ENCODE measurements at places on chromosomes 3 and 15. TPM values are rescaled to one million over a fixed set of nuclear protein-coding genes. Genes with fewer than 3 reads are reported as not detected.
A peak's percentile ranks its signal among the peaks of the same experiment; 100 is the strongest.

- peak overlapping the region; percentile 76 for H3K27ac ChIP-seq
- peaks cover 45% of the 10 kb centered on the region for H3K4me1 ChIP-seq
- H3K36me3 ChIP-seq, result no peaks in the 10 kb centered on the region
- no peak overlapping the region for H3K4me3 ChIP-seq
Observed at GRCh38 chr3:46848271-46849044, 14.8 kb downstream of the MYL3 start.

DNA sequence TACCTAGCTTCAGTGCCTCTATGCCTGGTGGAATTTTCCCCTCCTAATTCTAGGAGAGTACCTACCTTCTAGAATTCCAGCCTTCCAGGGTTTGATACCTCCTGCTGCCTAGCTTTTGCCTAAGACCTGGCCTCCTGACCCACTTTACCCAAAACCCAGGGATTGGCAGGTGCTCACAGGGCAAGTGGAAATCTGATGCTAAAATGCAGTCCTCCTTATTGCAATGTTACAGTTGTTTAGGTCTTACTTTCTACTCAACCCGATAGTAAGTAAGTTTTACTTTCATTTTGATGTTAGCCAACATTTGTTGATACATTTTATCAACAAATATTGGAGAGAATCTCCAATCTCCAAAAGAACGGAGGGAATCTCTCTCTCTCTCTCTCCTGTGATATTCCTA lies 275.9 kb downstream of the DOCK3 start:
- H3K27ac ChIP-seq, result no peak overlapping the region
- no peaks in the 10 kb centered on the region for H3K27me3 ChIP-seq
- H3K4me3 ChIP-seq, result no peak overlapping the region
- H3K4me1 ChIP-seq, result no peaks in the 10 kb centered on the region
- peaks cover 3% of the 10 kb centered on the region for H3K36me3 ChIP-seq
- DNase-seq, result no peak

GRCh38 chr3:44058868-44059203 lies 182.8 kb upstream of the TOPAZ1 start:
- peaks cover 20% of the 10 kb centered on the region for H3K4me1 ChIP-seq
- no peaks in the 10 kb centered on the region for H3K36me3 ChIP-seq
- H3K27ac ChIP-seq, result no peak overlapping the region
- no peak for DNase-seq
- peaks cover 13% of the 10 kb centered on the region for H3K27me3 ChIP-seq
- H3K4me3 ChIP-seq, result no peak overlapping the region

GRCh38 chr3:41244620-41245336 lies 45.5 kb downstream of the CTNNB1 start:
- no peaks in the 10 kb centered on the region for H3K36me3 ChIP-seq
- no peak overlapping the region for H3K4me3 ChIP-seq
- DNase-seq, result no peak
- no peaks in the 10 kb centered on the region for H3K27me3 ChIP-seq

DNA sequence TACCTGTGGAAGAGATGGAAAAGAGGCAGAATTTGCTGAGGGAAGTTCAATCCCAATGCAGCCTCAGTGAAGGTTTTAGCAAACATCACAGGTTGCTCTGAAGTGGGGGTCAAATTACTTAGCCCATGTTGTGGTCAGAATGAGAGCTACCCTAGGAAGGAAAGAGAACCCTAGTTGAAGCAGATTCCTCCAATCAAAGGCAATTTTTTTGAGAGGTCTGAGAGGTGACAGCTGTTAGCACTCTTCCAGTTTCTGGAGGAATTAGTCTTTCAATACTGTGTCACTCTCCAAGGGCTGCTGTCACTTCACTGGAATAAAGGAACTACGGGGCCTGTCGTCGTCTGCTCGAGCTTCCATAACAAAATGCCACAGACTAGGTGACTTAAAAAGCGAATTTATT lies 584.2 kb upstream of the DPPA4 start:
- no peaks in the 10 kb centered on the region for H3K4me1 ChIP-seq
- no peak overlapping the region for H3K27ac ChIP-seq
- H3K4me3 ChIP-seq, result no peak overlapping the region
- no peaks in the 10 kb centered on the region for H3K36me3 ChIP-seq
- H3K27me3 ChIP-seq, result no peaks in the 10 kb centered on the region
- no peak for DNase-seq

DNA sequence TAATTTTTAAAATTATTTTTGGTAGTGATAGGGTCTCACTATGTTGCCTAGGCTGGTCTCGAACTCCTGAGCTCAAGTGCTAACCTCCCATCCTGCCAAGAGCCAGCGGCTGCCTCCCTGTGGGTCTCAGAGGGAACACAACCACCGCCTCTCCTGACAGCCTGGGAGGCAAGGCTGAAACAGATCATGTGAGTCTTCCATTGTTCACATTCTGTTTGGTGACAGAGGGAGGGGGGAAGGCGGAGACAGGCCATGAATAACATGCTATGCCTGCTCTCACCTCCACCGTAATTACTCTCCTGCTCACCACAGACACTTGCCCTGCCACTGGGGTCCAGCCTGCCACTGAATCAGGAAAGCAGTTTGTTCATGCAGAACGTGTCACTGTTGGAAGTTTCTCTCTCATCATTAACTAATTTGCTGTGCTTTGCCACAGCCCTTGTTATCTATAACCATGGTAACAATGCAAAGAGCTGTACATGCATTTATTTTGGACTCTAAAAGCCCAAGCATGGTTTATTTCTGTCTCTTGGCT lies 78.4 kb upstream of the RASGRF1 start:
- peak overlapping the region; percentile 1 for H3K27ac ChIP-seq
- no peaks in the 10 kb centered on the region for H3K36me3 ChIP-seq
- H3K4me3 ChIP-seq, result no peak overlapping the region
- H3K27me3 ChIP-seq, result no peaks in the 10 kb centered on the region
- H3K4me1 ChIP-seq, result peaks cover 15% of the 10 kb centered on the region

DNA sequence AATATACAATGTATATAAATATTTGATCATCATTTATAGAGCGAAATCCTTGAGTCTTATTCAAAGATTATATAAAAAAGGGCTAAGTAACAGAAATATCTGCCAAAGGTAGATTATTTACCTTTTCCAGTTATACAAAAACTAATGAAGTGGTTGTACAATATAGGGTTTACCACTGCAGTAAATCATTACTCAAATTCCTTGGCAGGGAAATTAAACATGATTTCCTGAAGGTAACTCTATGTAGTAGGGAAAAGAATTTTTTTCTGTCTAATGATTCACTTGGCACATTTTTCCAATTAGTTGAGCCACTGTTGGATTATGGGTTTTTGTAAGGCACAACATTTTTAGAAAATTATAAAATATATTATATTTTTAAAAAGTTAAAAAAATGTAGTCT lies 129.6 kb downstream of the NR2F2 start:
- peaks cover 2% of the 10 kb centered on the region for H3K27me3 ChIP-seq
- no peaks in the 10 kb centered on the region for H3K4me1 ChIP-seq
- H3K27ac ChIP-seq, result no peak overlapping the region

DNA sequence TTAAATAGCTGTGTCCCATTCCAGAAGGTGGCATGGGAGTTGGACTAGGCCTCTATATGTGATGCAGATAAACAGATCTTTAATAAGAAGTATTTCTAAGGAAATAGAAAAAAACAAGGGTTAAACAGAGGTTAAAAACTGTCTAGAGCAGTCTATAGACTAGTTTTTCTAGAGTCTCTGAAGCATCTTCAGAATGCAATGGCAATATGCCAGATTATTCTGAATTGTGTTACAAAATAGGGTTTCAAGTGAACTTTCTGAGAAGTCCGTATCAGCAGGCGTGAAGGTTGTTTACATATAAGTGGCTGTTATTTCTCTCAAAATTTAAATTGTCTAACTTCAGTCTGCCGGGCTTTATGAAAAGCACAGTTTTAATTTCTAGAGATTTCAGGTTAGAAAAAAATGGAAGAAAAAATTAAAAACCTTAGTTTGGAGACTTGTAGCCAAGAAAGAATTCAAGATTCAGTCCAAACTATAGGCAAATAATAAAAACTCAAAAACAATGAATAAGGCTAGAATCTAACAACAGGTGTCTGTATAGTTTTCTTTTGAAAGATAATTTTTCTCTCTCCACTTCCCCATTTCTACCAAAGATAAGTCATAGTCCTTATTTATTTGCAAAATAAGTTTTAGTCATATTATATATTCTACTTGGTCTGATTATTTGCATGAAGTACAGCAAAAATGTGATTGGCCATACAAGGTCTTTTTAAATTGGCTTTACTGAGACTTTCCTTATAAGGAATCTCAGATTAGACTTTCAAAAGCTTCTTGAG lies 55.2 kb downstream of the OSTN start:
- no peak for DNase-seq
- no peak overlapping the region for H3K27ac ChIP-seq
- H3K4me3 ChIP-seq, result no peak overlapping the region
- no peaks in the 10 kb centered on the region for H3K4me1 ChIP-seq

GRCh38 chr3:177816667-177817208 lies 619.5 kb upstream of the TBL1XR1 start:
- H3K27me3 ChIP-seq, result no peaks in the 10 kb centered on the region
- no peak overlapping the region for H3K4me3 ChIP-seq
- no peak overlapping the region for H3K27ac ChIP-seq
- no peaks in the 10 kb centered on the region for H3K4me1 ChIP-seq
- H3K36me3 ChIP-seq, result no peaks in the 10 kb centered on the region

- no peak overlapping the region for H3K27ac ChIP-seq
- H3K27me3 ChIP-seq, result no peaks in the 10 kb centered on the region
- no peaks in the 10 kb centered on the region for H3K36me3 ChIP-seq
- no peaks in the 10 kb centered on the region for H3K4me1 ChIP-seq
- no peak overlapping the region for H3K4me3 ChIP-seq
Observed at GRCh38 chr15:29183071-29183831, 86.4 kb downstream of the NSMCE3 start.

GRCh38 chr15:35068846-35069475 lies 16.1 kb downstream of the NANOGP8 start:
- H3K4me1 ChIP-seq, result peaks cover 4% of the 10 kb centered on the region
- H3K36me3 ChIP-seq, result no peaks in the 10 kb centered on the region
- H3K27ac ChIP-seq, result no peak overlapping the region

- H3K27me3 ChIP-seq, result no peaks in the 10 kb centered on the region
- peaks cover 7% of the 10 kb centered on the region for H3K36me3 ChIP-seq
- no peak for DNase-seq
Observed at GRCh38 chr15:50594311-50594710, 47.8 kb upstream of the USP50 start.

DNA sequence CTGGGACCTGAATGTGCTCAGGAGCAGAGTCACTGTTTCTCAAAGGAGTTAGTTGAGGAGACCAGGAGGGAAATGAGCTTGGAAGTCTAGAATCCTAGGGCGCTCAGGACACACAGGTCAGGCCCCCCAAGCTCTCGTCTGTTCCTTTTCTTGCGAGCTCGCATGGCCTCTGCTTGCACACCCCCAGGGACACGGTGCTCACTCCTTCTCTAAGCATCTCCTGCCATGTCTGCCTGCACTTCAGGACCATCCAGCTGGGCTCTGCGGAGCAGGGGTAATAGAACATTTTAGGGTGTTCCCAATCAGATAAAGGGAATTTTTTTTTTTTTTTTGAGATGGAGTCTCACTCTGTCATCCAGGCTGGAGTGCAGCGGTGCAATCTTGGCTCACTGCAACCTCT lies 213.2 kb downstream of the XXYLT1 start:
- no peak overlapping the region for H3K4me3 ChIP-seq
- H3K27me3 ChIP-seq, result no peaks in the 10 kb centered on the region
- no peak for DNase-seq
- no peaks in the 10 kb centered on the region for H3K36me3 ChIP-seq
- H3K27ac ChIP-seq, result no peak overlapping the region

DNA sequence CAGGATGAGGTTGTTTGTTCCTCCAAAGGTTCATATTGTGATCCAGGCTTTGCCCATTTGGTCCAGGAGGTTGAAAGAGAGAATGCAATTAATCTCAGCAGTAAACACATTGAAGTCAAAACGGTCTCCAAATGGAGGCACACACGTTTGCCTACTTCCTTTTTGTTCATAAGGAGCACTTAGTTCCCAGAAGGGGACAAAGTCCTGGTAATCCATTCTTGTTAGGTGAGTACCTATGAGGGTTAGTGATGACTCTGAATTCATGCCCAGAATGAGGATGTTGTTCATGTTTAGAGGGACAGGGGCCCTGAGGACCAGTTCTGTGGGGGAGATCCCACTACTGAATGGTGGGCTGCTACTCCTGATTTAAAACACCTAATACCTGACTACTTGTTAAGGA lies 177.7 kb downstream of the ALDH1A2 start:
- no peak for DNase-seq
- H3K27ac ChIP-seq, result no peak overlapping the region
- H3K27me3 ChIP-seq, result no peaks in the 10 kb centered on the region
- H3K4me1 ChIP-seq, result no peaks in the 10 kb centered on the region
- no peaks in the 10 kb centered on the region for H3K36me3 ChIP-seq
- no peak overlapping the region for H3K4me3 ChIP-seq

DNA sequence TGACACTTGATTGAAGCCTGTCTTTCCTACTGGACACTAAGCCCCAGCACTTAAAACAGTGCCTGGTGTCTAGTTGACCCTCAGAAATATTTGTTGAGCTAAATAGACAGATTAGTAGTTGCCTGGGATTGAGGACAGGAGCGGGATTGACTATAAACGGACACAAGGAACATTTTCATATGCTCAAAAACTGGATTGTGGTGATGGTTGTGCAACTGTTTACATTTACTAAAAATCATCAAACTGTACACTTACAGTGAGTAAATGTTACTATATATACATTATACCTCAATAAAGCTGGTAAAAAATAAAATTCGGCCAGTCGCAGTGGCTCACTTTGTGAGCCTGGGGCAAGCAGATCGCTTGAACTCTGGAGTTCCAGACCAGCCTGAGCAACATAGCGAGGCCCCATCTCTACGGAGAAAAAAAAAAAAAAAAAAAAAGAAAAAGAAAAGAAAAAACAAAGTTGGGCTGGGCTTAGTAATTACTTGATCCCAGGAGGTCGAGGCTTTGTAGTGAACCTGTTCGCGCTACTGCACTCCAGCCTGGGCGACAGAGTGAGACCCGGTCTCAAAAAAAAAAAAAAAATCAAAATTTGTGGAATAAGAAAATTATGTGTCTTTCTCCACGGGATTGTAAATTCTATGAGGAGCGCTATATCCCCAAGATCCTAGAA lies 632 bp upstream of the IDH3A start:
- H3K27me3 ChIP-seq, result no peaks in the 10 kb centered on the region
- H3K36me3 ChIP-seq, result no peaks in the 10 kb centered on the region
- H3K4me3 ChIP-seq, result peak overlapping the region; percentile 27
- peak overlapping the region; percentile 81 for H3K27ac ChIP-seq
- DNase-seq, result no peak

SAMD7 gene
- not detected for total RNA-seq

CTXN2 gene
- total RNA-seq, result not detected

SMAD6 gene
- total RNA-seq, result 26.4 TPM

KBTBD13 gene
- not detected for total RNA-seq

QRICH1 gene
- total RNA-seq, result 57.7 TPM

SPESP1 gene
- not detected for total RNA-seq

DGKG gene
- not detected for total RNA-seq

CEMIP gene
- total RNA-seq, result 2.3 TPM

Data from hepatocyte (in vitro differentiated cells).